ENCODE measurements at places on chromosomes 13 and 19. TPM values are rescaled to one million over a fixed set of nuclear protein-coding genes. Genes with fewer than 3 reads are reported as not detected.

ZNF723 gene
- not detected for total RNA-seq

- no peak for DNase-seq
Measured at GRCh38 chr13:92224825-92225224, 826.4 kb downstream of the GPC5 start.

DNA sequence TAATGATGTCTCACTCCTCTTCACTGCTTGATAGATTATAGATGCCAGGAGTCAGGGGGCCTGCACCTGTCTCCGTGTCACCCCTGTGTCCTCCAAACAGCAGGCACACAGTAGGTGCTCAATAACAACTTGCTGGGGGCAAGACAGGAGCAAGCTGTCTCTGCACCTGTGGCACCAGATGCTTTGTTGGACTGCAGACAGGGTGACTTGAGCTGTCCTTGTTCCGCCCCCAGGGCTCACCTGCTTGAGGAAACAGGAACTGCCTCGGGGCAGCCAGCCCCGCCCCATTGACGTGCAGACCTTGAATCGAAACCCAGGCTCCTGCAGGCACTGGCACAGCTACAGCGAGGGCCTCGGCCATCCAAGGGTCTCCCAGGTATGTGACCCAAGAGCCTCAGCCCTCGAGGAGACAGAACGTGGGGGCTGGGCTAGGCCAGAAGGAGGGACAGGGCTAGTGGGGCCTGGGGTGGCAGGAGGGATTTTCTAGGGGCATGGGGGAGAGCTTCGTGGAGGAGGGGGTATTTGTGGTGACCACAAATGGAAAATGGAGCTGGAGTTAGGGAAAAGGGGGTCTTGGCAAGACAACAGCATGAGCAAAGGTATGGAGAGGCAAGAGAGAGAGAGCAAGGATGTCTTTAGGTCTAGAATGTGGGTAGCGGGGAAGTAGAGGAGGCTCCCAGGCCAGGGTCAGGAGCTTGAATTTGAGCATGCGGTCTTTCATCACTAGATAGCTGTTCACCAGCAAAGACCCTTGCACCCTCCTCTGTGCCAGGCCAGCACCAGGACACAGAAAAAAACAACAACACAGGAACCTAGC, at the start of gene HSH2D:
HSH2D (plus strand) TSS at position 287 of the 817 bp plus-strand sequence. CDS start 5,066 bp downstream, outside the sequence.
- DNase-seq: peak; percentile 78

ITGBL1 gene
- not detected for total RNA-seq

DNA sequence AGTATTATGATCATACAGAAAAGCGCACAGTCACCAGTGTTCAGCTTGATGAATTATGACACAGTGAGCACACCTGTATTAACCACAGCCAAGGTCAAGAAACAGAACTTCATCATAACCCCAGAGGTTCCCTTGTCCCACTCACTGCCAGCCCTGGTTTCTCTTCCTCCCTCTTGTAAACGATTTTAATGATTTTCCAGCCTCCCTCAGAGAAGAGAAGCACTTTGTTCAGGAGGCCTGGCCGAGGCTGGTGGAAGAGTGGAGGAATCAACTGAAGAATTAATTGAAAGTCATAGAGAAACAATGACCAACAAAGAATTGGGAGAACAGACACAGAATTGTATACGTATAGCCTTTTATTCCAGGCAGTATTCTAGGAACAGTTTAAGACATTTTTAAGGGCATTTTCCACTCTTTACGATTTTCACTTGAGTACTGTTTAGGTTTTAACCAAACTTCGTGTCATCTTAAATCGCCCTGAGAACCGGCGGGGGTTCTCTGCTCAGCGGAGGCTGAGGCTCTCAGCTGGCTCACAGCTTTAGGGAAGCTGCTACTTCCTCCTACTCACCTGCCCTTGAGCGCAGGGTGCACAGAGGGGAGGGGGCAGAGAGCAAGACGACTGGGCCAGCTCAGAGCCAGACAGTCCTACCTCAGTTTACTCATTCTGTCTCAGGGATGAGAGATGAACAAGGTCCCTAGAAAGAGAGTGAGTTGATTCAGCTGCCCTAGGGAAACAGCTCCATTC, 108.6 kb downstream of the AKAP11 start:
- peak; percentile 10 for DNase-seq

FBL gene
- total RNA-seq: 287 TPM

PSG7 gene
- total RNA-seq: not detected

CPT1C gene
- 0.47 TPM for total RNA-seq

GRCh38 chr19:56642711-56643459, at the start of gene SMIM17:
Gene SMIM17, plus strand, starts transcription at chr19:56643159. Its CDS starts 2,509 bp downstream, at chr19:56645668.
- DNase-seq: no peak

DNA sequence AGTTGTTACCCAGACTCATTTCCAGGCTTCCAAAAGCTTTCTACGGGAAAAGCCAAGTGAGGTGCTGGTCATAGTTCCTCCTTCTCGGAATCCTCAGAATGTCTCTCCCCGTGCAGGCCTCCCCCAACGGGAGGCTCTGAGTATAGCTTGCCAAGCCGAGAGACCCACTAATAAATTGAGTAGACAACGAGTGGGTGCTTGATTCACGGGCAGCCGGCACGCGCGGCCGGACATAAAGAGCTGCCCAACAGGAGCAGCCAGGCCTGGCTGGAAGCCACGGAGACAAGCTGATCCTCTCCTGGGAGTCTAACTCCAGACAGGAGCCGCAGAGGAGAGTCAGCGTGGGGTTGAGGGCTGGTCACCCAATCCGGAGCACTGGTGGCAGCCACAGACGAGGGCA, 43.4 kb upstream of the MEDAG start:
- DNase-seq: no peak

DNA sequence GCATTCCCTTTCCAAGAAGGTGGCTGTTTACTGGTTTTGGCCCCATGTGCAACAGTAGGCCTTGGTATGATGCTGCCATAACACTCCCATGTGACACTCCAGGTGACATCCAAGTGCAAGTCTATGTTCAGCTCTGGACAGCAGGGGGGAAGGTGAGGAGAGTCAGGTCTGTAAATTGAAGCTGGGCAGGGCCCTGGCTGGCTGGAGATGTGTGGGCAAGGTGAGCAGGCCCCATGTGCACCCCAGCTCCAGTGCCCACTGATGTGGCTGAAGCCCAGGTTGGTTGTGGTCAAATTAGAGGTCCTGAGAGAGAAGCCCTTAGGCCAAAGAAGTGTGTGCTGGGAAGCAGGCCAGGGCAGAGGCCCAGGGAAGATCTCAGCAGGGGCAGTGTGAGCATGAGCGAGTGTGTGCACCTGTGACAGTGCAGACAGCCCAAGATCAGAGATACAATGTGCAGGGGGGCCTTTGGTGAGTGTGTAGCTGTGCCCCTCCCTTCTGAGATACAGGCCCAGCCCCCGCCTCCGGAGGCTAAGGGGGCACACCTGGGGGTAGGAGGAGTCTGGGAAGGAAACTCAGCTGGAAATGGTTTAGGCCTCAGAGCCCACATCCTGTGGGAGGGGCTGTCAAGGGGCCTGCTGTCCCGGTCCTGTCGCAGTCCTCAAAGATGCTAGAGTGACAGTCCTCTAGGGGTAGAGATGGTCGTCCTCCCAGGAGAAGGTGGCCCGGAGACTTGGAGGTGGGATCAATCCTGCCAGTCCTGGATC, 18.6 kb downstream of the DEDD2 start:
- peak; percentile 70 for DNase-seq

ZNF837 gene
- 1.0 TPM for total RNA-seq

DNA sequence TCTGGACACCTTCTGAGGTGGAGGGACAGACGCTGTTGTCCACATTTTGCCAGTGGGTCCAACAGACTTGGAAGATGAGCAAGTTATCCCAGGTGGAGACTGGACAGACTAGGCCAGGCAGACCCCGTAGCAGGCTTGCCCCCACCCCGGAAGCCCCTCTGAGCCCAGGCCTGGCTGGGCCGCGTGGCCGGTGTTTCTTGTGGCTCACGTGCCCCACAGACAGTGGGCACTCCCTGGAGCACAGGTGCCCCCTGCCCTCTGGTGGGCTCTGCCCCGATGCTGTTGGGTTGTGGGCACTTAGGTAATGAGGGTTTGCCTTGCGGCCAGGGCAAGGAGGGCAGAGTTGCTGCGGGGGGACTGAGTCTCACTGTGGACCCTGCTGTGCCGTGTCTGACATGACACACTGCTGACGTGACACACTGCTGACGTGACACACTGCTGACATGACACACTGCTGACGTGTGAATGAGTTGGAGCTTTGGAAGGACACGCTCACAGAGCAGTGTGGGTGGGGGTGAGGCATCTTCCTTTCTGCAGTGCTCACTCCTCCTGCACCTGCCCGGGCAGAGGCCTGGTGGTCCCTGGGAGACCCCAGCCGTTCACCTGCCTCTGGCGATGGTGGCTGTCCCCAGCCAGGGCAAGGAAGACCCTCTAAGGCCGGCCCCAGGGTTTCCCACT, 25.1 kb downstream of the DOT1L start:
- DNase-seq: no peak

TMC4 gene
- total RNA-seq: 0.84 TPM

DNA sequence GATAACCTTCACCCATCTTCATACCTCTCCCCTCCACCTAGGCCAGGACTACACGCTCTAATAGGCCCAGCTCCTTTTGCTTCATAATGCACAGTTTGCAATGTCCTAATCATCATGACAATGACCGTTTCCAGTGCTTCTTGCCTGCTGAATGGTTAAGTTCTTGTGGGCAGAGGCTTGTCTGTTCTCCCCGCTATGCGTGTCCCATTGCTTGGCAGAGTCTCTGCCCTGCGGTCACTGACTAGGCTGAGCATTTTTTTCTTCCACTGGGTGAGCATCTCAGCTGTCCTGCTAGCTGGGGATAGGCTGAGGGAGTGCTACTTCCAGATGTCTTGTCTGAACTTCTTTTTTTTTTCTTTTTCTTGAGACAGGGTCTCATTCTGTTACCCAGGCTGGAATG, 314.7 kb downstream of the UQCRFS1 start:
- DNase-seq: no peak

APOC1 gene
- not detected for total RNA-seq

DNA sequence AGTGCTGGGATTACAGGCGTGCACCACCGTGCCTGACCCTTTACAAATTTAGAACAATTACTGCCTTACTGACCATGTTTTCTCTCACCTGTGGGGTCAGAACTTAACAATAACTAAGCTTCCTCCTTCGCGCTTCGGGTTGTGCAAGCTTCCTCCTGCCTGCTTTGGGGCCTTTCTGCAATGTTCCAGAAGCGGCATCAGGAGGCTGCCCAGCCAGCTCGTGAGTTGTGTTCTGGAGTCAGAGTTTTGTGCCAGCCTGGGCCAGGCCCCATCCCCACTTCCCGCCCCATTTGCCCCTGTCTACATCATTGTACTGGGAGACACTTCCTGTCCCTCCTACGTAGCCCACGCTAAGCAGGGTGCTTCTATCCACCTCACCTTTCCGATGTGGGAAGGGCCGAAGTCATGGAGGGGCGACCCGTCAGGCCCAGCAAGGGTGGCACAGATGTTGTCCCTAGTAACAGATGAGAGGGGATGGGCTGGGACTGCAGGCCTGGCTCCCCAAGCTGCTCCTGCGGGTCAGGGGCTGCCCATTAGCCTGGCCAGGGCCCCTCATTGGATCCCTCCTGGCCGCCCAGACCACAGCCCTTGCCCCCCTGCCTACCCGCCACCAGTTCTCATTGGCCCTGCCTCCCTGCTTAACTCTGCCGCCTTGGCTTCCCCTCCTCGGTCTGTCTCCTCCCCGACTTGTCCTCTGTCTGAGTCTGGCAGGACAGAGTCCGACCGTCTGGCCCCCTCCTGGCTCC, 13.4 kb downstream of the UHRF1 start:
- DNase-seq: no peak

DNA sequence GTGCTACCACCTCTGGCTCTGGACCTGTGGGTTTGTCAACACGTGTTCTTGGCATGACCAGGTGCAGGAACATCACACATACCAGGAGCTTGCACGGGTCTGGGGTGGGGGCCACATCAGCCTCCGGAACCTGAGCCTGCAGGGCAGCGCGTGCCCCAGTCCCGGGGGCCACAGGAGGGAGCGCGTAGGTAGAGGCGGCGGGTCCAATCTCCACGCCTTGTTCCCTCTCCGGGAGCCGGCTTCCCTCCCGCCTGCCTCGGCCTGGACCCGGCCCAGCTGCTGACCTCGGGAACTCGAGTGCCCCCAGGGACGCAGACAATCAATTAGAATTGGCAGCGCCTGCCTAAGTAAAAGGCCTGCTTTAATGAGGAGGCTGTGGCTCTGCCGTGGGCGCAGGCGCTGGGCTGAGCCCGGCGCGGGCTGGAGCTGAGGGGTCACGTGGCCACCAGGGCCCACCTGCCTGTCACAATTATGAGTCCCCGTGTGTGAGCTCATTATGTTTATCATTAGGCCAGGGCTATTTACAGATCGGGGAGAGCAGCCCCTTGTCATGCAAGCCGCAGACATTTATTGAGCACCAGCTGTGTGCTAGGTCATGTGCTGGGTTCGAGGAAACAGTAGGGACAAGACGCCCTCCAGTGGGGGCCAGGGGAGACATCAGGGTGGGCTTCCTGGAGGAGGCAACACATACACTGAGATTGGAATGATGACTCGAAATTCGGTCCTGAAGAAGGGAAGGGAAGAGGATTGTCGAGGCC, 32.2 kb upstream of the TNFAIP8L1 start:
- DNase-seq: no peak

IZUMO2 gene
- total RNA-seq: not detected

- no peak for DNase-seq
Measured at GRCh38 chr13:44169018-44169911, 204.4 kb upstream of the SERP2 start.

- DNase-seq: no peak
Measured at GRCh38 chr19:861141-861755, 1.8 kb downstream of the CFD start.

DNA sequence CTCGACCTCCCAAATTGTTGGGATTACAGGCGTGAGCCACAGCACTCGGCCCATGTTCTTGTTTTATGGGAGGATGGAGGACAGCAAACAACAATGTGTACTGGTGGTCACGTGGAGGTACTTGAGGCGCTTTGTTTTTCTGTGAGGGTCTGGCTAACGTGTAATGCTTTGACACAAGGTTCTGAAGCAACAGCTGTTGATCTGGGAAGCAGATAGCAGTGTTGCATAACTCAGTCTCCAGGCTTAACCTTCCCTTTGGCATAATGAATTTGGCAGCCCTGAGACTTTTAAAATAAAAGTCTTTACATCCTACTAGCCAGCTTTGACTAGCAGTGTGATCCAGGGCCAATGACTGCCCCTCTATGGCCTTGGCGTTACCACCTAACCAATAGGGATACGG, 6.9 kb upstream of the ZNF580 start:
- DNase-seq: no peak

GRCh38 chr19:5775668-5776309, 8.8 kb downstream of the PRR22 start:
- no peak for DNase-seq

GIPR gene
- total RNA-seq: 2.4 TPM

ZNF324B gene
- total RNA-seq: 6.3 TPM

- DNase-seq: no peak
Measured at GRCh38 chr19:15452111-15453047, 2.6 kb upstream of the WIZ start.

ADM5 gene
- 2.5 TPM for total RNA-seq

GRCh38 chr13:94058821-94059360, 420.6 kb downstream of the DCT start:
- DNase-seq: no peak

HIPK4 gene
- total RNA-seq: 0.11 TPM

SHKBP1 gene
- 82.5 TPM for total RNA-seq

- no peak for DNase-seq
Measured at GRCh38 chr19:4781801-4782200, 9.7 kb upstream of the FEM1A start.

COX7A1 gene
- not detected for total RNA-seq

- DNase-seq: no peak
Measured at GRCh38 chr13:112032186-112032993, 34.6 kb upstream of the SOX1 start.

Measured in CD4-positive, alpha-beta T cell (primary cell).